ENCODE measurements at places on chromosomes 4 and X. TPM values are rescaled to one million over a fixed set of nuclear protein-coding genes. Genes with fewer than 3 reads are reported as not detected.

The ANXA10 gene
- total RNA-seq = 4.2 TPM

The ARHGAP6 gene
- 10.3 TPM for total RNA-seq

The WDR13 gene
- 103 TPM for total RNA-seq

The ITGB1BP2 gene
- 1.0 TPM for total RNA-seq

The TAF9B gene
- total RNA-seq = 43.1 TPM

The SULT1E1 gene
- not detected for total RNA-seq
